Stimulated activated CD4-positive, alpha-beta T cell treated with anti-CD3 and anti-CD28 coated beads, Interleukin-4, amount 100 ng/mL, for 24 hours (primary cell): ENCODE measurements at places on chromosomes 2 and 18.

GRCh38 chr2:111905990-111906735, 7.8 kb downstream of the MERTK start:
- no peak for DNase-seq

DNA sequence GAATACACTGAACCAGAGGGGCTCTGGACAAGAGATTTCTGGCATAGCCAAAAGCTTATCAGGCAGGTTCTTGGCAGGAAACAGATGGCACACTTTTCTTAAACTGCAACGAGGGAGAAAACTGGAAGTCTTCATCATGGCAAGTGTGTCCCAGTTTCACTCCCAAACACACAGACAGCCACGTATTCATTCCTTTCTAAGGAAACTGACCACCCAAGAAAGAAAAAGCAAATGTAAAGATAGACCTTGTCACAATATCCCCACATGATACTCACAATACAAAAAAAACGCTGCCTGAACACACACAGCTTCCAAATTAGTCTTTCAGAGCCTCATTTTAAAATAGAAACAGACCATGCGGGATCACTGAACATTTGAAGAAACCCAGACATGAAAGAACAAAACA, 40.6 kb upstream of the RTTN start:
- no peak for DNase-seq

DNA sequence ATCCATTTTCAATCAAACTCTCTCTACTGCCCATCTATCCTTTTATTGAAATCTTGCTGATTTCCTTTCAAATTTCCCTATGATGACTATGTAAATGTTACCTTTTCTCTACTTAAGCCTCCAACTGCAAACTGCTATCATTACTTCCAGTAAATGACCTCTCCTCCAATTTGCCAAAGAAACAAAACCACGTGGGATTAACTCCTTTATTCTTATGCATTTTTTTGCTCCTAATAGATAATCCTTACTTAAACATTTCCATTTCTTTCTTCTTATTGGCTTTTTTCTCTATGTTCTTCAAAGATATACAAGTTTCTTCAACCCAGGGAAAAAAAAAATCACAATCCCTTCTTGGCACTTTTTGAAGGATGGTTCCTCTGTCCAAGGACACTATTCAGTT, 61.2 kb downstream of the CCDC88A start:
- DNase-seq = no peak

- no peak for DNase-seq
Measured at GRCh38 chr2:238786792-238787490, 60.9 kb upstream of the TWIST2 start.

GRCh38 chr2:74658516-74658915, 4.5 kb downstream of the SEMA4F start:
- DNase-seq = no peak

- no peak for DNase-seq
Measured at GRCh38 chr2:233290051-233290845, 17.4 kb upstream of the SAG start.

GRCh38 chr2:29223851-29224692, 108.9 kb downstream of the CLIP4 start:
- DNase-seq = no peak

- no peak for DNase-seq
Measured at GRCh38 chr2:215723631-215724011, 287.8 kb upstream of the FN1 start.

GRCh38 chr2:34853646-34854045, 1254.5 kb upstream of the FAM98A start:
- DNase-seq = no peak

DNA sequence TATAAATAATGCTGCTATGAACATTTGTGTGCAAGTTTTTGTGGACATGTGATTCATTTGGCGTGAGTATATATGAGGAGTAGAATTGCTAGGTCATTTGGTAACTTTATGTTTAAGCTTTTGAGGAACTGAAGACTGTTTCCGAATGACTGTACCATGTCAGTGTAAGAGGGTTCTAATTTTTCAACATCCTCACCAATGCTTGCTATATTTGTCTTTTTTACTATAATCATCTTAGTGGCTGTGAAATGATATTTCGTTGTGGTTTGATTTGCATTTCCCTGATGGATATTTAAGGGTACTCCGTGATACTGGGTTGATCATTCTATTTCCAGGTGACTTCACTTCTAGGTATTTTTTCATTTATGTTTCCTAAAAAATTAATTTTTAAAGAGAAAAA, 241.1 kb downstream of the BCL2 start:
- no peak for DNase-seq

- DNase-seq = no peak
Measured at GRCh38 chr2:1868683-1869141, 124.4 kb upstream of the PXDN start.

DNA sequence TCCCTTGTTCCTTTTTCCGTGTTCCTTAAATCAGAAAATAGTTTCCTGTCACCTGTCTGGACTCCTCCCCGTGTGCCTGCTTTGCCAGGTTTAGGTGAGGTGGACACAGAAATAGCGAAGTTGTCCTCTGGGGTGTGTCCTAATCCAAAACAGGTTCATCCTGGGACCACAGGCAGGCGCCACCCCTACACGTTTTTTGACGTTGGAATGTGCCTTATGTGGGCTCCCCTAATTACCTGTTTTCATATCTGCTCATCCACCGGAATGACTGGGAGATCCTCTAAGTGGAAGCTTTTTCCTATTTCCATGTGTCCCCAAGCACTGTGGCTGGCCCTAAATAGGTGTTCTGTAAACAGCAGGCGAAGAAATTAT, 49.0 kb upstream of the PAIP2B start:
- no peak for DNase-seq

DNA sequence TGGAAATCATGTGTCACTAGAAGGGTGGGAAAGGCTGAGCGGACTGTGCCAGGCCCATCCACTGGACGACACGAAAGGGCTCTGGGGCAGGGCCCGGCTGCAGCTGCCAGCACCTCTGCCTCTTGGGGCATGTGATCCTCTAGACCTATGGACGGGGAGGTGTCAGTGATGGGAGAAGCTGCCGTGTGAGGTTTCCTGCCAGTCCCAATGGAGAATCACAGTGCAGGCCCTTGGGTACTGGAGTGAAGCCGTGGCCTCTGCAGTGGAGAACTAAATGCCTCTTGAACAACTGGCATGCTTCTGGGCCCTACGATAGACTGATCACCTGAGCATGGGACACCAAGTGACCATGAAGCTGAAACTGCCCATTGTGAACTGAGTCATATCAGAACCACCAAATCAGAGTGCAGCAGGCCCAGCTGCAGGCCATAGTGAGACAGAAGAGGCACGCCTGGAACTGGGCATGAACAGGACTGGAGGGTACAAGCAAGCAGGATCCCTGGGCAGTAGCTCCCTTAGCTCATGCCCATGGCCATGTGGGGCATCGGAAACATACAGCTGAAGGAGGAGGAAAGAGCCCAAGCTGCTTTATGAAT, 18.8 kb upstream of the RHOB start:
- no peak for DNase-seq

- DNase-seq = no peak
Measured at GRCh38 chr18:56388571-56388970, 249.8 kb downstream of the TXNL1 start.

DNA sequence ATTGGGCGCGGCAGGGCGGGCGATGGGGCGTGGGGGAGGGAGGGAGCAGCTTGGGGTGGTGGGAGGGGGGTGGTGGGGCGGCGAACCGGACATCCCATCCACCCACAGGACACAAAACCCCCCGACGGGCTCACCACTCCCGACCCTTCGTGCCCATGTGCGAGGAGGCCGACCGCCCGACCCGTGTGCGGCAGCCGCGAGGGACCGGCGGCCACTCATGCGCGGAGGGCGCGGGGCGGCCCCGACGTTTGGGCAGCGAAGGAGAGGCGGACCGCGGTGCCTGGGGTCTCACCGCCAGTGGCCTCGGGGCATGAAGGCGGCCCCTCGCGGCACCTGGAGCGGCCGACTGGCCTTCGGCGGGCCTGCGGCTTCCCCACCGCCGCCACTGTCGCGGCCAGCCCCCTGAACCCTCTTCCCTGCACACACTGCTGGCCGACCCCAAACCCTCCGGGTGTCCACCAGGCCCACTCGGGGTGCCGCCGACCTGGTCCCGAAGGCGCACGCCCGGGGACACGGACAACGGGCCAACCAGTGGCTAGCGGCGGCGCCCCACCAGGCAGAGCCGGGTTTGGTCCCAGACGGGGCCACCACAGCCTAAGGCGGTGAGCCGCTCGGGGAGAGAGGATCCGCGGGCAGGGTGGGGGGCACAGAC, 94.6 kb upstream of the ANKRD30BL start:
- DNase-seq = no peak

DNA sequence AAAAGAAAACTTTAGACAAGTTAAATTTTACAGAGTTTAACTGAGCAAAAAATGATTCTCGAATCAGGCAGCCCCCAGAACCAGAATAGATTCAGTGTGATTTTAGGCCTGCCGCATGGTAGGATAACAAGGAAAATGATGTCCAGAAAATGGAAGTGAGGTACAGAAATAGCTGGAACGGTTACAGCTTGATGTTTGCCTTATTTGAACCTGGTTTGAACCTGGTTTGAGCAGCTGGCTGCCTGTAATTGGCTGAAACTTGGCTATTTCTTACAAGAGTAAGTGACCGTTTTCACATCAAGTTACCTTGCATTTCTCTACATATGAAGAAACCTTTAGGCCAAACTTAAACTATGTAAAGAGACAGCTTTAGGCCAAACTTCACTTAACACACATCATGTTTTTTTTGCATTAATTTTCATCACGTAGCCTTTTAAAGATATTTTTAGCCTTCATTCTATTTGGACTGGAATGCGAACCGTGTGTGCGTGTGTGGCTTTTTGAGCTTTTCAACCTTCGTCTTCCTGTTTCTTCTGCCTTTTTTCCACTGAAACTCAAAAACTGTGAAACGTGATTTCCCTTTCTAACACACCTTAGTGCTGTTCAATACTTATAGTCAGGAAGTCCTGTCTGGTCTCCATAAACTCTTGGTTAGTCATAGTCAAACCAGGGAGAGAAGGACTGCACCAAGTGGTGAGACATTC, 4.5 kb upstream of the POLE4 start:
- no peak for DNase-seq

- no peak for DNase-seq
Measured at GRCh38 chr18:73959352-73959751, 188.3 kb downstream of the FBXO15 start.

DNA sequence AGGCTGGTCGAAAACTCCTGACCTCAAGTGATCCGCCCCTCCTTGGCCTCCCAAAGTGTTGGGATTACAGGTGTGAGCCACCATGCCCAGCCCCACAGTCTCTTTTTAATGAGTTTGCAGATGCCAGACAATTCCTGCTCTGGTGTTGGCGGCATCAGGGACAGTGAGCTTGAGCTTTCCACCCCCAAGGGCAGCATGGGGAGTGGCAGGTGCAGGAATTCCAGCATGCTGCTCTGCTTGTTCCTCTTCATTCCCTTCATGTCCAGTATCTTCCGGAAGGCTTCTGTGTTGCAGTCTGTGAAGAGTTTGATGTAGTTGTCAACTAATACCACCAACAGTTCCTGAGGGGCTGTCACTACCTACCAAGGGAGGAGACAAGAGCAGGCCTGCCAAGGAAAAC, 137.3 kb downstream of the SS18 start:
- DNase-seq = no peak
